ENCODE measurements at places on chromosomes 2 and 18. TPM values are rescaled to one million over a fixed set of nuclear protein-coding genes. Genes with fewer than 3 reads are reported as not detected.

Gene FAM168B
- total RNA-seq = 87.4 TPM

DNA sequence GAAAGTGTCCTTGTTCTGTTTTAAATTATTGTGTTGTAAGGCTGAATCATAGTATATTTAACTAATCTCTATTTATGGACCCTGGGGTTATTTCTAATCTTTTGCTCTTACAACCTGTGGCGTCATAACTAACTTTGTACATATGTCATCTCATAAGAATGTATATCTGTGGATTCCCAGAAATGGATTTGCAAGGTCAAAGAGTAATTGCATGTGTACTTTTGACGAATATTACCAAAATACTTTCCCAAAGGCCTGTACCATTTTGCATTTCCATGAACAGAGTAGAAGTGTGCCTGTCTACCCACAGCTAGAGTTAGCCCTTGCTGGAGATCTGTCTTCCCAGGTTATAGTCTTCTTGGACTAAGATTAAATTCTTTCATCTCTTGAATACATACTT, 42.8 kb downstream of the SEMA4F start:
- no peak for DNase-seq

GRCh38 chr2:32538735-32539134, 89.1 kb upstream of the TTC27 start:
- DNase-seq = no peak

Gene ELOA2
- total RNA-seq = not detected

DNA sequence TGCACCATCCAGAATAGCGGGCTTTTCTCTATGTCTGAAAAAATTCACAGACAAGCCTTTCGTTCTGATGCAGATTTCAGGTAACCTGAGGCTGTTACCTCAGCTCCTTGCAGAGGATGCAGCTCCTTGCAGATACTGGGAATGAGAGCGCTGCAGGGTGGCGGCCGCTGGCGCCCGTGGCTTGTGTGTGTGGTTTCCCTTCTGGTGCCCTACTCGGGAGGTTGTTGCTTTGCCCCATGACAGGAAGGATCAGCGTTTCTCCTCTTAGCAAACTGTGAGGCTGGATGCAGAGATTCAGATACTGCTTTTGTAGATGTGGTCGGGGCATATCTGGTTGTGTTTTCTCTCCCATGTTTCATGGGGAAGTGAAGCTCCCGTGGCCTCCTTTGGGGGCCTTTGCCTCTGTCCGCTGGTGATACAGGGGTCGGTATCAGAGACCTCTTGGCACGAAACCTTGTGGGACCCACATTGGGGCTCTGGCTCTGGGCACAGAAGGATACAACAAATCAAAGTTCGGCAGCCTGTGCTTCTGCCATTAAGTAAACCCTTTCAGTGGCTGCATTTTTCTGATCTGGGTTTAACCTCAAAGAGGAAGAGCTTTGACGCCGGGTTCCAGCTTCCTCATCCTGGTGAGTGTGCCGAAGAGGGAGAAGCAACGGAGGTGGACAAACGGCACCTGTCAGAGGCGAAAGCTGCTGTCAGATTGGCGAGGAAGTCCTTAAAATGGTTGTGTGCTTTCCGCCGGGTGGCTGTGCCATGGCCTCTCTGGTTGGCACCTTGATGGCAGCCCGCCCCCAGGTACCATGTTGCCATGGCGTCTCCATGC, 127.8 kb downstream of the MBP start:
- DNase-seq = no peak

GRCh38 chr2:147630585-147630984, 214.2 kb upstream of the ACVR2A start:
- DNase-seq = no peak

Gene NDC80
- 1.4 TPM for total RNA-seq

GRCh38 chr2:46461709-46462171, 17.6 kb upstream of the TMEM247 start:
- no peak for DNase-seq

All from posterior vena cava (tissue), 2 donors.